T-cell (primary cell): ENCODE measurements at places on chromosomes 6 and 20. TPM values are rescaled to one million over a fixed set of nuclear protein-coding genes. Genes with fewer than 3 reads are reported as not detected.

GRCh38 chr20:17179840-17180239, 47.0 kb upstream of the PCSK2 start:
- H3K4me3 ChIP-seq: no peak overlapping the region
- no peaks in the 10 kb centered on the region for H3K4me1 ChIP-seq
- H3K27ac ChIP-seq: no peak overlapping the region
- no peaks in the 10 kb centered on the region for H3K27me3 ChIP-seq
- DNase-seq: no peak

- H3K4me3 ChIP-seq: no peak overlapping the region
- no peaks in the 10 kb centered on the region for H3K27me3 ChIP-seq
- H3K27ac ChIP-seq: no peak overlapping the region
- DNase-seq: no peak
- H3K4me1 ChIP-seq: no peaks in the 10 kb centered on the region
These were observed 79.3 kb upstream of the AGPAT4 start for GRCh38 chr6:161353208-161353613.

GRCh38 chr20:21430020-21430419, 32.7 kb upstream of the NKX2-4 start:
- no peaks in the 10 kb centered on the region for H3K36me3 ChIP-seq
- no peak overlapping the region for H3K4me3 ChIP-seq
- H3K27ac ChIP-seq: no peak overlapping the region
- peaks cover 2% of the 10 kb centered on the region for H3K27me3 ChIP-seq
- no peaks in the 10 kb centered on the region for H3K4me1 ChIP-seq

- no peaks in the 10 kb centered on the region for H3K27me3 ChIP-seq
- DNase-seq: no peak
- H3K4me3 ChIP-seq: no peak overlapping the region
- no peaks in the 10 kb centered on the region for H3K4me1 ChIP-seq
- no peak overlapping the region for H3K27ac ChIP-seq
These were observed 68.6 kb downstream of the TRMT6 start for GRCh38 chr20:5881703-5882102.

DNA sequence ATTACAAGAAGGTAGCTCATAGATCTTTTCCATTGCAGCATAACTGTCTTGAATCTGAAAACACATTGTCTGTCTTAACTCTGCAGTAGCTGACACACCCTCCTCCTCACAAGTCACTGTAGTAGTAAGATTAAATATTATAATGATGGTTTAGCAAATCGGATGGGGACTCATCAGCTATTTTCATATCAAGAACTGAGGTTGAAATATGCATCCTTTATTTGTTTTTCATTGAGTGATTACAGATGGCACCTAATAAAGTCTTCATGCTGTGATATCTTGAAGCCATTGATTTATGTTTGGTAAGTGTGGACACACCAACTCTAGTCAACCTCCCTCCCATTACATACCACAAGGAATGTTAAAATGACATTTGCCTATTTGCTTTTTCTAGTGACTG, 267.4 kb upstream of the TAB2 start:
- no peak overlapping the region for H3K27ac ChIP-seq
- peaks cover 8% of the 10 kb centered on the region for H3K4me1 ChIP-seq
- no peak for DNase-seq
- H3K36me3 ChIP-seq: no peaks in the 10 kb centered on the region
- no peaks in the 10 kb centered on the region for H3K27me3 ChIP-seq
- H3K4me3 ChIP-seq: no peak overlapping the region

DNA sequence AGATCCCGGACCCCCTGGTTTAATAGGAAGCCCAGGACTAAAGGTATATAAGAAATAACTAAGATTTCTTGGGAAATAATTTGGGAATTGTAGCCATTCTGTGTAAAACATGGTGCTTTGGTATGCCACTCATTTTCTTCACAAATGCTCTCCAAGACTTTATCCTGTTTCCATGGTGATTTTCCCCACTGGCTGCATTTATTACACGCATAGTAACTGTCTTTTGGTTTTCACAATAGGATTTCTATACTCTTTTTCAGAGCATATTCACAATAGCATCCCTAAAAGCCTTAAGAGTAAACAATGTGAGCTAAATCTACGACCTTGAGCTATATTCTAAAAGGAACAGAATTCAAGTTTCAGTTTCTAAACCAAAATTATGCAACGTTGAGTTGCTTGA, 160.8 kb downstream of the COL9A1 start:
- no peak for DNase-seq

GRCh38 chr6:49030251-49031020, 432.6 kb downstream of the MMUT start:
- no peaks in the 10 kb centered on the region for H3K27me3 ChIP-seq
- no peak for DNase-seq
- H3K36me3 ChIP-seq: no peaks in the 10 kb centered on the region
- H3K4me1 ChIP-seq: no peaks in the 10 kb centered on the region
- H3K4me3 ChIP-seq: no peak overlapping the region

DNA sequence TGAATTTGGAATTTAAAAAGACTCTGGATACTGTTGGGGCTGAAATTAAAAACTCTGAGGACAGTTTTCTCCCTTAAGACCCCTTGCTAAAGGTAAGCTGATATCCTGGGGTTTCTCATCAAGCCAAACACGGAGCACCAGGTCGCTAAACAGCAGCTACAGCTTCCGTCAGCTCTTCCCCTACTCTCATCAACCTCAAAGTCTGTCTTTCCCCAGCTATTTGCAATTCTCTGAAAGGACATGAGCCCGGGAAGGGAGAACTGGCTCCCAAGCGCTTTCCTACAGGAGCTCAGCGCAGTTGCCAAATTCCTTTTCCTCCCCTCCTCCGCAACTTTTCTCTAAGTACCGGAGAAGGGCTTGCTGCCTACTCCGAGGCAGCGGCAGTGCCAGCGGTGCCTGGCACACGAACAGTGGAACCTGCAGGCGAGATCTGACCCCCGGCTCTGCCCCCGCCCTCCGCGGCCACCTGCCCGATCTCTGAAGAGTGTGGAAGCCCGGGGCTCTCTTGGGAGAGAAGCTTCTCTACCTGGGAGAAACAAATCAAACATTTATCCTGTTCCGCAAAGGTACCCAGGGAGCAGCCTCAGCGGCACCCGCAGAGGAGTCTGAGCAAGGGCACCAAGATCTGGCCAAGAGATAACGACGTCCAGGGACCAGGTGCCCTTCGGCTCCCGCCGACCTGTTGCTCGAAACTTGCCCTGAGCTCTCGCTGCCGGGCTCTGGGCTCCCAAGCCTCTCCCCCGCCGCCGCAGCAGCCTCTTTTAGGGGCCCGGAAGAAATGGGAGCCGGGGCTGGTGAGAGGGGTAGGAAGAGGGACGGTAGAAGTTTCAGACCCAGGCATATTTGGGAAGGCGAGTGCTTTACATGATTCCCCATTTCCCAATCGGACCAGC, 2.2 kb downstream of the CBLN4 start:
- H3K27ac ChIP-seq: no peak overlapping the region
- H3K4me1 ChIP-seq: no peaks in the 10 kb centered on the region
- H3K4me3 ChIP-seq: no peak overlapping the region
- H3K36me3 ChIP-seq: no peaks in the 10 kb centered on the region

DNA sequence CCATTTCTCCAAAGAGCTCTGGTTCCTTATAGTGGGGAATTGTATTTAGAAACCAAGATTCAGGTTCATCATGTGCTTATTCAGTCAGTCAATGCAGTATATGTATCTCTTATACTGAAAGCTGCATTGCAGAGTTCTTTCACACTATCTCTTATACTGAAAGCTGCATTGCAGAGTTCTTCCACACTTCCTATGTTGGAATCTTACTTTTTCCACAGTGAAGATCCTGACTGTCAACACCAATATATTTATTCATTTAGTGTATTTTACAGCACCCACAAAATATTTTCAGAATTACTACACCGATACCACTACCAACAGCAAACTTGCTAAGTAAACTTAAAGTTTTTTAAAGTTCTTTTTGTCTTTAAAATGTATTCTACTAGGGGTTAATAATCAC, 349.3 kb upstream of the MMS22L start:
- no peaks in the 10 kb centered on the region for H3K27me3 ChIP-seq
- H3K4me3 ChIP-seq: no peak overlapping the region
- DNase-seq: no peak
- no peak overlapping the region for H3K27ac ChIP-seq

- no peak overlapping the region for H3K27ac ChIP-seq
- H3K4me1 ChIP-seq: no peaks in the 10 kb centered on the region
- H3K27me3 ChIP-seq: no peaks in the 10 kb centered on the region
- no peaks in the 10 kb centered on the region for H3K36me3 ChIP-seq
- H3K4me3 ChIP-seq: no peak overlapping the region
- no peak for DNase-seq
These were observed 263.1 kb downstream of the TBX18 start for GRCh38 chr6:84501315-84501714.

- no peak for DNase-seq
- H3K4me1 ChIP-seq: no peaks in the 10 kb centered on the region
- peaks cover 4% of the 10 kb centered on the region for H3K36me3 ChIP-seq
These were observed 116.9 kb upstream of the EMILIN3 start for GRCh38 chr20:41483553-41483930.

DNA sequence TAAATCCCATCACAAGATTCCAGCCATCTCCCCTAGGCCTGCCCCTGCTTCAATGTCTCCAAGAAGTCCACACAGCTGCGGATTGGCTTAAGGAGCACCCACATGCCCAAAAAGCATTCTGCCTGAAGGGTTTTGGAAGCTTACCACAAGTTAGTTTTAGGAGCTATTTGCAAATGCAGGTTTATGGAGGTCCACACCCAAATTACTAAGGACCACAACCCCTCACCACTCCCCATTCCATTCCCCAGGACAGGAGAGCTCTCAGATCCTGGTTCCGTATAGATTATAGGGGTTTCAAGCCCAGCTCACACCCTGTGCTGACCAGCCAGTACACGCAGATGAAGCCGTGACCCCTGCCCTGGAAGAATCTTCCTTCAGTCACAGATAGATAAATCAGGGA, 24.3 kb upstream of the PXDC1 start:
- no peaks in the 10 kb centered on the region for H3K36me3 ChIP-seq
- H3K27me3 ChIP-seq: no peaks in the 10 kb centered on the region
- H3K4me3 ChIP-seq: no peak overlapping the region
- H3K27ac ChIP-seq: no peak overlapping the region
- no peak for DNase-seq

GRCh38 chr6:170062209-170062914, 228.5 kb downstream of the DLL1 start:
- no peak overlapping the region for H3K27ac ChIP-seq
- no peaks in the 10 kb centered on the region for H3K27me3 ChIP-seq
- no peak for DNase-seq
- no peaks in the 10 kb centered on the region for H3K4me1 ChIP-seq
- H3K36me3 ChIP-seq: no peaks in the 10 kb centered on the region
- no peak overlapping the region for H3K4me3 ChIP-seq

DNA sequence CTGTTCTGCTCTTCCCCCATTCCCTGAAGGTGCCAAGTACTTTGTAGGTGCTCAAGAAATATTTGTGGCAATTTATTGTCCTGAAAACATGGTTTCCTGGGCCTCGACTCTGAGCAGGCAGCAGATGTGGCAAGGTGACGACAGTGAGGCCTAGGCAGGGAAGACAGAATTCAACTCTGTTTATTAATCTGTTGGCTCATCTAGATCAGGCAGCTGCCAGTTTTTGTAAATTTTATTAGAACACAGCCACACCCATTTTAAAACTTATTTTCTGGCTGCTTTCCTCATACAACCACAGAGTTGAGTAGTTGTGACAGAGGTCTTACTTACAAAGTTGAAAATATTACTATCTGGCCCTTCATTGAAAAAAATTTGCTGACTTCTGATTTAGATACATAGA, 24.5 kb downstream of the MAPK14 start:
- H3K27ac ChIP-seq: no peak overlapping the region
- peaks cover 13% of the 10 kb centered on the region for H3K4me1 ChIP-seq
- H3K36me3 ChIP-seq: no peaks in the 10 kb centered on the region
- DNase-seq: no peak
- no peak overlapping the region for H3K4me3 ChIP-seq

GRCh38 chr20:1371202-1371782, 21.6 kb downstream of the FKBP1A start:
- no peak for DNase-seq
- no peak overlapping the region for H3K27ac ChIP-seq
- H3K4me3 ChIP-seq: no peak overlapping the region
- H3K27me3 ChIP-seq: no peaks in the 10 kb centered on the region
- H3K4me1 ChIP-seq: peaks cover 7% of the 10 kb centered on the region
- peaks cover 14% of the 10 kb centered on the region for H3K36me3 ChIP-seq

- peak overlapping the region; percentile 78 for H3K4me3 ChIP-seq
- no peak for DNase-seq
- no peaks in the 10 kb centered on the region for H3K36me3 ChIP-seq
- H3K27ac ChIP-seq: peak overlapping the region; percentile 85
- H3K4me1 ChIP-seq: peaks cover 50% of the 10 kb centered on the region
These were observed 6.1 kb upstream of the HSPA1B start for GRCh38 chr6:31821301-31822035.

HTR1E gene
- not detected for total RNA-seq

ZNF133 gene
- total RNA-seq: 7.2 TPM

POPDC3 gene
- not detected for total RNA-seq

OVOL2 gene
- not detected for total RNA-seq

ARMC2 gene
- total RNA-seq: 7.5 TPM

PRL gene
- not detected for total RNA-seq

PBOV1 gene
- not detected for total RNA-seq

CST2 gene
- total RNA-seq: not detected

SALL4 gene
- total RNA-seq: 0.13 TPM

SFTA2 gene
- not detected for total RNA-seq

MOG gene
- total RNA-seq: not detected
